ENCODE measurements at places on chromosomes 5 and 9.

DNA sequence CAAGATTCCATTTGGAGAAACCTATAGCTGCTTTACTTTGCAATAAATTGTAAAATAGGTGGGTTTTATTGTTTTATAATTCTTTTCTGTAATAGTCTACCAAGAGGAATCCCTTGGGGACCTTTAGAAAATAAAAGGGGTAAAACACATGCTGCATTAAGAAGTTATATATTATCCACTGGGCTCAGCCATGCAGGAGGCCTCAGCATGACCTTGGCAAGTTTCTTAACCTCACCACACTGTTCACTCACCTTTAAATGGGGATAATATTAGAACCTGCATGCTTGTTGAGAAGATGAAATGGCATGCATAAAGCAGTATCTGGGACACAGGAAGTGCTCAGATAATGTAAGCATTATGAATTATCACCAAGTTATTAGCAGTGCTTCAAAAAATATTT is 120.2 kb downstream of the SEMA5A start:
- DNase-seq = no peak

DNA sequence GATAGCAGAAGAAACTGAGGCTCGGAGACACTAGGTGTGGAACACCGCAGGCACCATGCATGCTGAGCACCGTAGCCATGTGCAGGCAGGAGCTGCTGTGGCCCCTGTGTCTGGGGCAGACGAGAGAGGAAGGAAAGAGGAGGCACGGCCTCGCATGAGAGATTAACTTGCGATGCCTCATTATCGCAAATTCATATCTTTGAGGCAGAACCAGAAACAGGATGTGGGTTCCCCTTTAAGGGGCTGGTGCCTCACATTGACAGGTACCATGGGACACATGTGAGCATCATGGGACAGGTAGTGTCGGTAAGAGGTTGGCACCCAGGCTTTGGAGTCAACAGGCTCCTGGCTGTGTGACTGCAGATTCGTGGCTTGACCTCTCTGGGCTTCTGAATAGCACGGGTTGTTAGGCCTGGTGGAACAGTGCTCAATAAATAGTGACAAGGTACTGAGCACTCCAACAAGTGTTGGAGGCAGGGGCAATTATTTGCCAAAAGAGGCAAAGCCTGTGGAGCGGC is 40.8 kb downstream of the NAIF1 start:
- DNase-seq = peak; percentile 95

- no peak for DNase-seq
Observed at GRCh38 chr5:99460701-99461100, 531.9 kb upstream of the CHD1 start.

DNA sequence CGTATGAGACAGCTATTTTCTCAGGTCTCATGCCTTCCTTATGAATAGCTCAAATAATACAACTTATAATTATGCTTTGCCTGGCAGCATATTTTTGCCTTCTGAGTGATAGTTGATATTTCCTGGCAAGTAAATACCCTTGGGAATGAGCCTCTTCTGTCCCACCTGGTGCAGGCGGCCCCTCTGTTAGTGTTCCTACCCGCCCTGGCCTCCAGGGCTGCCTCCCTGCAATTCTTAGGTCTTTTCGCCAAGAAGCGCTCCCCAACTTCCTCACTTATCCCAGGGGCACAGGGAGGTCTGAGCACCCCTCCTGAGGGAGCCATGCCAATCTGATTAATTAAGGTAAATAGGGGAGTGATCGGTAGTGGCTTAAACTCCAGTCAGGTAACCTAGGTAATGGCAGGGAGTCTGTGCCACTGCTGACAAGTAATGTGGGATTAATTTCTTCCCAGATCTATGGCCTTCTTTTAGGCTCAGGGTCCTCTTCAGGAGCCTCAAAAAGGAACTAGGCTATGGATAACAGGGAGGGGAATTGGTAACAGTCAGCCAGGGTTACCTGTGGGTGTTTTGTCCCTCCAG is 81.5 kb downstream of the GALNT10 start:
- DNase-seq = no peak

DNA sequence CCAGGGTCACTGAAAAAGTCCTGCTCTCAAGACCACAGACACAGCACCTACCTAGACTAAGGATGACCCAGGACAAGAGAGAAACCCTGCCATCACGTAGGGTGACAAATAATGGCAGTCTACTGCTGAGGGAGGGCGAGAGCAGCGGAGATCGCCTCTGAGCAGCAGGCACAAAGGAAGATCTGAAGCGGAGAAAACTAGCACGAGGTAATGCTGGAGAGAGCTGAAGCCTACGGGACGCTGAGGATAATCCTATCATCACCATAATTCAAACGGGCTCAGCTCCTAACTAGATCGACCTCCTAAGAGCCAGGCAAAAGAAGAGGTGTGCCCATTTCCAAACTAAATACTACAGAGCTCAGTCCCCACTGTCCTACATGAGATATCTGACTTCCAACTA is 41.3 kb downstream of the FBXO10 start:
- no peak for DNase-seq

GRCh38 chr9:97954550-97954989 is 16.6 kb upstream of the HEMGN start:
- DNase-seq = peak; percentile 60

DNA sequence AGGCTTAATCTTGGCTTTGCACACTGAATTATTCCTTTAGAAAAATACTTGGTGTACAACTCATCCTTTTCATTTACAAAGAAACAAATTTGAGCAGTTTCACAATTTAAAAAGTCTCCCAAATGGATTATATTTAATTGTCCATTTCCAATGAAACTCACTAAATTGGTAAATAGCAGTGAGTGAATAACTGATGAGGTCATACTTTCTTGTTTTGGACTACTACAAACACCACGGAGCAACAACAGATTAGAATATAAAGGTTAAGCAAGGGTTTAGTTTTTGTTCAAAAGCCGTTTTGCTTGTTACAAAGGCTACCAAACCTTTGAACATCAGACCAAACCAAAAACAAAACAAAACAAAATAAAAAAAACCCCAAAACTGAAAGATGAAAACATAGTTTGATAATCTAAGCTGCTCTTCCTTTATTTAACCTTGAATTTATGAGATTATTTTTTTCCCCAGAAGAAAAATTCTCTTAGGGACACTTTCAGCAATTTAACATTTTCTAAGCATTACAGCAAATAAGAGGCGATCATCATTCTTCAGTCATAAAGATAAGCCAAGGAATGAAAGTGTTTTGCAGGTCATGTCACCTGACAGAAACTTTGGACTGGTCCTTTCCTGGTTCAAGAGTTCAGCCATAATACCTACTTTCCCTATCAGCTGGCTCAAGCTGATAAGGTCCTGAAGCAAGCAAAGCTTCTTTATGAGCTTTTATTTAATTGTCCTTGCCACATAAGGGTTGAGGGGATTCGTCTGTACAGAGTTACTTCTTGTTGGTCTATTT is 99.7 kb upstream of the CDKN2B start:
- no peak for DNase-seq

DNA sequence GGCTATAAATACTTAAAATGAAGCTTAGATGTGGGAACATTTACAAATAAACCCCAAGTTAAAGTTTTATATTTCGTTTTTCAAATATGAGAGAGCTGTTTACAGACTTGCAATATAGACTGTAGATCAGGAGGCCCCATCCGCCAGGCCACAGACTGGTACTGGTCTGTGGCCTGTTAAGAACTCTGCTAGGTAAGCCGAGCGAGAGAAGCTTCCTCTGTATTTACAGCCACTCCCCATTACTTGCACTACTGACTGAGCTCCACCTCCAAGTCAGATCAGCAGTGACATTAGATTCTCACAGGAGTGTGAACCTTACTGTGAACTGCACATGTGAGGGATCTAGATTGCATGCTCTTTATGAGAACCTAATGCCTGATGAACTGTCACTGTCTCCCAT is 561.4 kb upstream of the FAM174A start:
- no peak for DNase-seq

DNA sequence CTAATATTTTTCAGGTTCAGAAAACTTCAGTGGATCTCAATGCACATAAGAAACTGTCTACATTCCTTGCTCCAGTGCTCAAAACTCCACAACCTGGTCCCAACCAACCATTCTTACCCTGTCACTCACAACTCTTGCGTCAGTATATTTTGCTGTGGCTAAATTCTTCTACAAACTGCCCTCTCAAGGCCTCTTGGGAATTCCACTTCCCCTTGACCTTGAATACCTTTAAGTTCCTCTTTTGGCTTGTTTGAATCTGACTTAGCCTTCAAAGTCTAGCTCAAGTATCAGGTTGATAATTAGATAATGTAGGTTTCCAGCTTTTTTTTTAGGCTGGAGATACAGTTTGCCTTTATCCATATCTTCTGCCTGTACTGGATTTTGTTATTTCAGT is 128.3 kb downstream of the SLF1 start:
- DNase-seq = no peak

GRCh38 chr9:16982780-16983310 is 112.4 kb upstream of the BNC2 start:
- DNase-seq = no peak

DNA sequence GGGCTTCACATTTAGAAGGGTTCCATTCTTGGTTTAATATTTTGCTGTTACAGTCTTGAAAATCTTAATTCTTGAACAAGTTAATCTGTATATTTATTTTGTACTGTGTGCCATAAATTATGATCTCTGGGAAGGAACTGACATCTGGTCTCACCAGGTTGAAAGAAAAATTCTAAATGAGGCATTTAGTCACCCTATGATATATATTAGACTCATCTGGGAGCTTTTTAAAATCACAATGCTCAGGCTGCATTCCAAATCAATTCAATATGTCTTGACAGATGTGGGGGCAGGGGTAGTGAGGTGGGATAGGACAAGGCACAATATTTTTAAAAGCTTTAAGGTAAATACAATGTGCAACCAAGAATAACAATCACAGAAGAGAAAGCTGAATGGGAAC is 569.2 kb downstream of the PRR16 start:
- DNase-seq = no peak

Data from central memory CD4-positive, alpha-beta T cell (primary cell).